HEK293T (cell line): ENCODE measurements at places on chromosomes 3 and 15.

- no peak for DNase-seq
Observed at GRCh38 chr15:41906608-41907007, 12.8 kb upstream of the SPTBN5 start.

DNA sequence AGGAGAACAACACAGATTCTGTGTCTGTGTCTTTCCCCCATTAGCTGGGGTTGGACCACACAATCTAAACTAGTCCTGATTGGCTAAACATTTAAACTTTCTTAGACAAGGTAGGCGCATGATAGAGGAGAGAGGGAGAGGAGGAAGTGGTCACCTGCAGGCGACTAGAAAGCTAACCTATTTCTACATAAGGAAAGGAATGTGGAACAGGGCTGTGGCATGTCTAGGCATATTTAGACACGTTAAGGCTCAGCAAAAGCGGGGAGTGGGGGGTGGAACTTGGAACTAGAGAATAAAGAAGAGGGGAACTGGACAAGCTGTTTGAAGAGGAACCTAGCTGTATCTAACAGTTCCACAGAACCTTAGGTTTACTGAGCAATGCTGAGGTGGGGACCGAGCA lies 12.8 kb downstream of the LRRC28 start:
- DNase-seq, result no peak

DNA sequence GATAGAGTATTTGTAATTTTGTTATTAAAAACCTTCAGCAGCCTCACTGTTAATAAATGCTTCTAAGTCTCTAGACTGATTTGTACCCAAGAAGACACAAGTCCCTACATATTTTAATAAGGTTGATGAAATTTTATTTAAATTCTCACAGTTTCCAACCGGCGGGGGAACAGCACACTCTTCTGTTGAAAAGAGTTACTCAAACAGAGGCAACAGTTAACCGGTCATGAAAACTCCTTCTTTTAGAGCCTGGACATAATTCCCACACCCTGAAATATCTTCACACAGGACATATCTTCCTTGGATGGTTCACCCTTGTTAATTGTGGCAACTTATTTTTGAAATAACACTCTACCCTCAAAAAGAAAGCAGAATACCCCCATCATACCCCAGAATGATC lies 278.8 kb downstream of the FOXP1 start:
- DNase-seq, result no peak

DNA sequence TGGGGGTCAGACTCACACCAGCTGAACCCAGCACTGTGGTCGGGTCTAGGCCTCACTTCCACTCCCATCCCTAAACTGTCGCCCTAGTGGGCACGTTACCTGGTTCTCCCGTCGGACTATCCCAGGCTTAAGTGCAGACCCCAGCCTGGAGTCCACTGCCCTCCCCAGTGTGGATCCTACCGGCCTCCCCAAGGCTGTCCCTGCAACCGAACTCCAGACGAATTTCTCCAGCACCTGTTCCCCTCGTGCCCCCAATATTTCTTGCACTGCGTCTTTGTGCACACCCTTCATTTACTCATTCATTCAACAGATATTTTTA lies 26.5 kb downstream of the SLC41A3 start:
- DNase-seq, result peak; percentile 2

- no peak for DNase-seq
Observed at GRCh38 chr3:194945508-194945907, 259.8 kb downstream of the FAM43A start.

GRCh38 chr3:108283006-108283405 lies 13.3 kb upstream of the HHLA2 start:
- DNase-seq, result no peak

- DNase-seq, result peak; percentile 80
Observed at GRCh38 chr3:48507256-48508061, 3.5 kb upstream of the SHISA5 start.

DNA sequence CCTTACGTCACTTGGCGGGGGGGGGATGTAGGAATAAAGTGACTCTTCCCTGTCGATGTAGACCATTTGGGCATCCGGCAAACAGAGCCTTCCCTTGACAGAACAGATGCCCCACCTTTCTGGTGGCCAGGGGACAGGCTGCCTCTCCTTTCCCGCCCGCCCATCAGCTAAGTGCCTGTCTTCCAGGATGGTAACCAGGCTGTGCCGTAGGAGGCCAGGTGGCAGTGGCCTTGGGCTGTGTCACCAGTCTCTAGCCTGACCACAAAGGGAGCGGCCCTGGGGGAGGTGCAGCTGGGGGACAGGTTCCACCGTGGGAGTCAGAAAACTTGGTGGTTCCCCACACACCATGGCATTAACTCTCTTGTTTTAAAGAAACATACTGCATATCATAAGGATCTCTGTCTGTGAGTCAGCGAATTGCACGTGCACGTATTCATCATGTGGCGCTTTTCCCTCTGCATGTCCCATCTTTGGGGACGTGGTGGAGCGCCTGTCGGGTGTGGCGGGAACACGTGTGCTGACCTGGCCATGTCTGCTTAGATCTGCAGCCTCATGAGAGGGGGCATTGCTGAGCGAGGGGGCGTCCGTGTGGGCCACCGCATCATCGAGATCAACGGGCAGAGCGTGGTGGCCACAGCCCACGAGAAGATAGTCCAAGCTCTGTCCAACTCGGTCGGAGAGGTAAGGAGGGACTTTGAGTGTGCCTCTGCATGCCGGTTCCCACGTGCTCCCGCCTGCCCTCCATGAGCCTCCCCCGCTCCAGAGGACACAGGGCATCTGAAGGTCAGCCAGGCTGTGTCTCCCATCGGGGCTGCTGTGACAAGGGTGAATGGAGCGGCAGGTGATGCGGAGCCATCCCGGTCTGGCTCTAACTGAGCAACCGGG lies 156.0 kb downstream of the NSMCE3 start:
- no peak for DNase-seq

GRCh38 chr3:128683957-128684356 lies 33.3 kb upstream of the RPN1 start:
- DNase-seq, result no peak

- no peak for DNase-seq
Observed at GRCh38 chr3:194462936-194463335, 23.9 kb downstream of the ATP13A3 start.

GRCh38 chr15:68586274-68586961 lies 7.6 kb downstream of the CORO2B start:
- no peak for DNase-seq

GRCh38 chr3:165194511-165195240 lies 1.5 kb downstream of the SLITRK3 start:
- DNase-seq, result peak; percentile 9

DNA sequence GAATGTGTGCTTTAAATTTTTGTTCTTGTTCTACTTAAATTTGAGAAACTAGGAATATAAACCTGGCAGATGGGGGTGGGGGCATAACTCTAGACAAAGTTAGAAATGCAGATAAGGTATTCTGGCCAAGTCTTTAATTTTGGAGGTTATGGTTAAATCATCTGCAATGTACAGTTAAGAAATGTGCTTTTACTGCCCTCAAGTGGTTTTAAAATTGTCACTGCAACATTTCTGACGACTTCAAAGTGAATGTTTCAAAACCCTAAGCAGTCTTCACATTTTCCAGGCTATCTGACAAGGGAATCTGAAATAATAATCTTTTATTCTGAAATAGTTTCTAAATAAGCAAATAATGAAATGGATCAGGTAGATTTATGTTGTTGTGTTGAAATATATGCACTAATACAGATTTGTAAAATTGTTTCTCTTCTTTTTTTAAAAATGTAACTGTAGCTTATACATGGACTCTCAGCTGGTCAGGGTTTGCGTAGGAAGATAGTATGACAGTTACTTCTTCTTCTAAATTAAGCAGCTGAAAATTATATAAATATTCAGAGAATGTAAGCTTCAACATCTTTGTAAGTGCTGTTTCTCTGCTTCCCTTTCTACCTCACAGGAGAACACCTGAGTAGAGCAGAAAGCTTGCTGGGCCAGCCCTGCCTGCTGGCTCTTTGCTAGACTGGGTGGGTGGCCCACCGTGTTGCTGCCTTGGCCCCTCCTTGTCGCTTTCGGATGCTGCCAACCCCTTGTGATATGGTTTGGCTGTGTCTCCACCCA lies 45.0 kb downstream of the SUCNR1 start:
- DNase-seq, result peak; percentile 27

DNA sequence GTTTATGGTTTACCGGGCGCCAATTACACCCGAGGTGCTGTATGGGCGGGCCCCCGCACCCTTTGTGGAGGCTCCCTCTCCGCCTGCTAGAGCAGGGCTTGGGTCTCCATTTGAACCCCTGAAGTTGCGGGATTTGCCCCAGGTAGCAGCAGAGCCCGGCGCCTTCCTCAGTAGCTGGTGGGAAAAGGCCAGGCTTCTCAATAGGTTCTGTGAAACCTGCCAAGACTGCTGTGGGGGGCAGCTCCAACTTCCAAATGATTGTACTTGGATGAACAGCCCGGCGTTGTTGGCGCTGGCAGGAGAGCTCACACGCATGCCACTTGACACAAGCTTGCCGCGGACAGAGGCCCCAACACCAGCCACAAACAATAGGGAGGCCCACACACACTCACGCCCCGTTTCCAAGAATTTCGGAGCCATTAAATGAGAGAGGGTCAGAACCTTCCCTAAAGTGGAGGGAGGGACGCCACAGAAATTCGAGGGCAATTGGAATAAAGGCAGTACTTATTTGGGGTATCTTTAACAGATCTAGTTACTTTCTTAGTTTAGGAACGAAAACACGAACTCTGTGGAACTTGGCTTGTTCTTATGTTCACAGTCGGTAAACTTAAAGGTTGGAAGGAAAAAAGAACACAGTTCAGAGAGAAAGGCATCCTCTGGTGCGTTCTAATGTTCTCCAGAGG lies 1.4 kb downstream of the EPHB3 start:
- no peak for DNase-seq

DNA sequence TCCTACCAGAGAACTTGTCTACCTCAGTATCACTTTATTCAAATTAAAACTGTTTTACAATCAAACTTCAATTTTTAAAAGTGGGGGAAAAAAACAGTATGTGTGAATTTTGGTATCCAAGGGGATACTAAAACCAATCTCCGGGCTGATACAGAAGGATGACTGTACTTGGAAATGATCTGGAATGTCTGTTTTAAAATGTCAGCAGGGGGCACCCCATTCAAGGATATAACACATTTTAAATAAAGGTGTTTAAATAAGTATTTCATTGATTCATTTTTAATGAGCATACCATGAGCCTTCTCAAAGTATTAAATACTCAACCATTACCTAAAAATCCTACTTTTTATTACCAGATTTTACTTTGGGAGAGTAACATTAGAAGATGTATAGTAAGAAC lies 67.9 kb downstream of the ULK4 start:
- DNase-seq, result no peak

- DNase-seq, result no peak
Observed at GRCh38 chr3:194130807-194131589, 5.0 kb upstream of the HES1 start.

DNA sequence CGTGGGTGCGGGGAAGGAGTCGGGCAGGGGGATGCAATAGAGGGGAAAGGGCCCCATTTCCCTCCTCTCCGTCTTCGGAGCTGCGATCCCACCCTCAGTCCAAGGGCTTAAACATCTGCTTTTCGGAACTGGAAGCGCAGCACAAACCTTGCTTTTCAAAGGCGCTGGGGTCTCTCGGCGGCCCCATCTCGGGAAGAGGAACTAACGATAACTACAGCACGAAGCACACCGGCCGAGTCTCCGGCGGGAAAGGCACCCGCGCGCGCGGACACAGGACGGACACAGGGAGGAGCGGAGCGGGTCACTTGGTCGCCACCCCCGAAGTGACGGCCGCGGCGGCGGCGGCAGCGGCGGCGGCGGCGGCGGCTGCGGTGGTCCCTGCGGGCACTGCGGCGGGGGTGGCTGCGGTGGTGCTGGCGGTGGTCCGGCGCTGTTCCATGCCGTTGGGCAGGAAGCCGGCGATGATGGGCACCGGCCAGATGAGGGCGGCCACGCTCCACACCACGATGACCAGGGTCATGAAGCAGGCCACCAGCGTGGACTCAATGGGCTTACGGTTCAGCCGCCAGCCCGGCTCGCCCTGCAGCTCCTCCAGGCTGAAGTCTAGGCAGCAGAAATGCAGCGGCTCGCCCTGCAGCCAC lies 1.1 kb downstream of the TMEM158 start:
- peak; percentile 67 for DNase-seq
